ENCODE measurements at places on chromosomes 7 and 10.

DNA sequence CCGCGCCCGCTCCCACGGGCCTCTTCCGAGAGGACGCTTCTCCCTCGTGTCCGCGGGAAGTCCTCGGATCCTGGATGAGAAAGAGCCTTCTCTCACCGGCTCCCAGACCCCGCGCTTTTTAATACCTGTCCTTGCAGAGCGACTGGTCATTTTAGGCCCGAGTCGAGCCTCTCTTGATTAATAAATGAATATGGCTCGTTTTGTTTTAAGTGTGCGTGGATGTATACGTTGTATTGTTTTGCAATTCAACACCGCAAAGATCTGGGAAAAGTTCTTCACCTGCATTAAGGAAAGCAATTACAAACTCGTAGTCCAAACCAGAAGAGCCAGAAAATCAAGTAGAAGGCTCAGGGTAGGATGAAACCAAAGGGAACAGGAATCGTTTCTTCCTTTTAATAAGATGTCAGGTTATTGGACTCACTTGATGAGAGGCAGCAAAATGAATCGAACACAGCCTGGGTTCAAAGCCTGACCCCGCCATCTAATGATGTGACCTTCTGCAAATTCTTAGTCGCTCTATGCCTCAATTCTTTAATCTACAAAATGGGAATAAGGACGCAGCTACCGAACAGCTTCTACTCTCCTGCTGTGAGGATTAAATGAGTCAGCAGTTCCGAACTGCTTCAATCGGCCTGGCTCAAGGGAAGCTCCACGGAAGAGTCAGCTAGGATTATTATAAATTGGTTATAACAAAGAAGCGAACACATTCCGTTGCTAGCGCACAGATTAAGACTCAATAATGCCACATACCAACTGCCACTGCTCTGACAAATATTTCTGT lies 277.8 kb upstream of the NEBL start:
- no peak for DNase-seq

GRCh38 chr10:48678041-48678440 lies 6.6 kb upstream of the WDFY4 start:
- no peak for DNase-seq

DNA sequence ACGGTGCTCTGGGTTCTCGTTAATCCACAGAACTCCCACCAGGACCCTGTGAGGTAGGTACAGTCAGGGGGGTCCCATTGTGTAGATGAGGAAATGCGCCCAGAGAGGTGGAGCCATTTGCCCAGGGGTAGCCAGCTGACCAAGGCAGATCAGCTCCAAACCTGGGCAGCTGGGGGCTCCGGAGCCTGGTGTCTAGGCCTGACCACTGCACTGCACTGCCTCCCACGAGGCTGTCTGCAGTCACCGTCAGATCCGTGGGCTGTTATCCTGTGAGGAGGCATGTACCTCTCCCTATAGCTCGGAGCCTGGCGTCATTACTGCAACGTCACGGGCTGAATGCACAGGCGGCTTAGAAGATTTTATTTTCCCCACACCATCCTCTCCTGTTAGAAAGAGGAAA lies 411.8 kb upstream of the FOXK1 start:
- no peak for DNase-seq

GRCh38 chr7:3683546-3684539 lies 382.8 kb downstream of the SDK1 start:
- no peak for DNase-seq

DNA sequence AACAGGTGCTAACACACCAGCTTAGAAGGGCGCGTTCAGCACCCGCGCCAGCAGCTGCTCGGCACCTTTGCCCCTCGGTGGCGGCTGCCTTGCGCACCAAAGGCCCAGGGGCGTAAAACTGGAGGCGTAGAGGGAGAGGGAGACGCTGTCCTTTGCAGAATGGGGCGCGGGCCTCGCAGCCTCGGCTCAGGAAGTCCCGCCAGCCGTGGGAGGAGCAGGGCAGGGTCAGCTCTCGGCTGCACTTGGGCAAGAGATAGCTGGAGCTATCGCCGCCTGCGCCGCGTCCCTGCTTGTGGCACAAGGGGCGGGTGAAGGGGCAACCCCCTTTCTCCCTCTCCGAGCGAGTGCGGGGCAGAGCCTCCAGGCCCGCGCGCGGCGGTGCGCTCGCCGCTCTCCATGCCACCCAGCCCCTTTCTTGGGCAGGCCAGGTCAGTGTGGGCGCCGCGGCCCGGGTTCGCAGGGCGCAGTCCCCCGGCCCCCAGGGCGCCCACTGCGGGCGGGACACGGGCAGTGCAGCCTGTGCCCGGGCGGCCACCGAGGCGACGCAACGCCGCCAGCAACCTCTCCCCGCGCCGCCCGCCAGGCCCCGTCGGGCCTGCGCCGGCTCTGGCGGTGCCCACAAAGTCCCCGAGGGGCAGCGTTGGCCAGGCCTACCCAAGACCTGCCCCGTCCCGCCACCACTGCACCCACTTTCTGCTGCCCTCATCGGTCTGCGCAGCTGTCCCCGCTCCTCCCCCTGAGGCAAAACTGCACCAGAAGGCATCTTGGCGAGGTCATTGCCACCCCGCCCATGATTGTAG lies 4.1 kb downstream of the NEUROD6 start:
- no peak for DNase-seq

GRCh38 chr10:127266431-127266830 lies 70.0 kb upstream of the INSYN2A start:
- DNase-seq, result no peak

DNA sequence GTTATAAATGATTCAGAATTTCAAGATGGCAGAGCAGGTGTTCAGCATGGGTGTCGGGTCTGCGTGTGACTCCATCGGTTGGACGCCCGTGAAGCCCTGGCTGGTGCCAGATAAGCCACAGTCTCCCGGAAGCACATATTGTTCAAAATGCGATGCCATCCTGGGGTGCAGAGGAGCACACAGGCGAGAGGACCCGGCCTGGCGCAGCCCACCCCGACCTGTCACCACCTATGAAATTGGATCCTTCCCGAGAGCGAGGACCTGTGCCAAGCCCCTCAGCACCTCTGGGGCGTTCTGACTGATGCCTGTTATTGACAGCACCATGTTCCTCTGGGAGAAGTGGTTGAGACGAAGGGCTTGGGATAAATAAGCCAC lies 110.1 kb downstream of the ACTR3B start:
- DNase-seq, result no peak

DNA sequence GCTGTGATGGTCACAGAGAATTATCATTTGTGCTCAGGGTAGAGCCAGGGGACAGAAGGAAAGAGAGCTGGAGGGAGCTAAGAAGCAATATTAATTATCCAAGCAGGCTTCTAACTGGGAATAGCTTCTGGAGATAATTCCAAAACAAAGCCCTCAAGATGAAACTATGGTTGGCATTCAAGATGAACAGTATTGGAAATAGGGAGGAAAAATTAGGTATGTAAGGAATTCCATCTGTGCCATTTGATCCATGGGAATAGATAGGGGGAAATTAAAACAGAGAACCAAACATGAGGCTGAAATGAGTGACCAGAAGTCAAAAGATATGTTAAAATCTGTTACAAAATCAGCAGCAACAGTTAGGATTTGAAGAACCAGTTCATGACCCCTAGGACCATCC lies 75.3 kb downstream of the NDUFB2 start:
- DNase-seq, result no peak

DNA sequence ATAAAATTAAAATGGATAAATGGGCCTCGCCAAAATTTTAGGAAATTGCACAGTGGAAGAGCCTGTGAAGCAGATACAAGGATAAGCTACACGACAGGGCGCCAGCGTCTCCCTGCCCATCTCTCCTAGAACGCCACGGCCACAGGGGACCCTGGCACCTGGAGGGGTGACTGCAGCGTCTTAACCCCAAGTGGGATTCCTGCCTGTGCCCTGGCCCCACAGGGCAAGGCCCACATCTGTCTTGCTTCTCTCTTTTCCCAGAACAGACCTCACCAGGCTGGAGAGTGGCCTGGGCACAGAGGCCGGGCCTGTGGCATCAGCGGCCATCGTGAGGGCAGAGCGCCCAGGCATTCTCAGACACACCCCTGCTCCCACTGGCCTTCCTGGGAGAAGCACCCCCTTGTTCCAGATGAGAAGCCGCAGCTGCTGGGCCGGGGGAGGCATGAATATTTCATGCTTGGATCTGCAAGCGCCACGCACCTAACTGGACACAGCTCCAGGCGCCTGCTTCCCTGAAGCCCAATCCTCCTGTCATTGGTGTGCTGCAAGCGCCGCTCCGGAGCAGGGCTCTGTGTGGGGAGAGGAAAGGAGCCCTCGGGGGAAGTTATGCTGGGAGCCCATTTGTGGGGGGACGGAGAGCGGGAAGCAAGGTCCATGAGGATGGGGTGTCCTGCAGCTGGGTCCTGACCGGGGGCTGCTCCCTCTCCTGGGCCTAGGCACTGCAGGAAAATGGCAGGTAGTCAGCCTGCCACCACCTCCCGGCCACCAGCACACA lies 153.5 kb downstream of the ELFN1 start:
- DNase-seq, result no peak

GRCh38 chr7:7180725-7181449 lies 1.5 kb upstream of the C1GALT1 start:
- no peak for DNase-seq

GRCh38 chr7:73718438-73718881 lies 1.0 kb downstream of the STX1A start:
- DNase-seq, result no peak

DNA sequence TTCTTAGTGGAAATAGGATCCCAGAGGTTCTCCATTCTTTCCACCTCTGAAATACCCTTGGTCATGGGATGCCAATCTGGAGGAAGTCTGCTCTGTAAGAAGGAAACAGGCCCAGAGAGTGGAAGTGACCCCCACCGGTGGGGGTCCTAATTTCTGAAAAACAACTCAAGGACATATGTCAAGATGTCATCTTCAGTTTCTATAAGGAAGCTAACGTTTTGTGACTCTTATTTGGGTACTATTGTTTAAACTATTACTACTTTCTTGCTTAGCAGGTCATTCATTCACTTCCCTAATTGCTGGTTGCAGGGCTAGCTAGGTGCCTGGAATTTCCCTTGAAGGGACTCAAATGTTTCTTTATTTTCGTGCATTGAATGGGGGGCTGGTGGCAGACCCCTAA lies 1.9 kb upstream of the ZNF775 start:
- no peak for DNase-seq

- DNase-seq, result no peak
Observed at GRCh38 chr10:6877722-6878392, 297.8 kb upstream of the PRKCQ start.

DNA sequence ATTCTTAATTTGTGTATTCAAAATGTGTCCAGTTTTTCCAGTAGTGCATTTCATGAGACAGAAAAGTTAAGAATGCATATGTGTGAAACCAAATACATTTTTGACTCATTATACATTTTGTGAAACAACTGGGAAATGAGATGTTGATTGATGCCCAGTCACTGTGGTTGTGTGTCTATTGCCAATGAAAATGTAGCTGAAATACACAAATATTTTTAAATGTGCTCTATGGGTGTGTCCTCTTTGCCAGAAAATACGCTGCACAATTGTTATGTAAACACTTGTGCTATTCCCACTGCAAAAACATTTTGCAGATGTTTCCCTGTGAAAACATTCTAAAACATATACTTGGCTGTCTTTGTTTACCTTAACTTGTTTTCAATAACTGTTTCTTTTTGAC lies 395.2 kb downstream of the TFEC start:
- DNase-seq, result no peak

DNA sequence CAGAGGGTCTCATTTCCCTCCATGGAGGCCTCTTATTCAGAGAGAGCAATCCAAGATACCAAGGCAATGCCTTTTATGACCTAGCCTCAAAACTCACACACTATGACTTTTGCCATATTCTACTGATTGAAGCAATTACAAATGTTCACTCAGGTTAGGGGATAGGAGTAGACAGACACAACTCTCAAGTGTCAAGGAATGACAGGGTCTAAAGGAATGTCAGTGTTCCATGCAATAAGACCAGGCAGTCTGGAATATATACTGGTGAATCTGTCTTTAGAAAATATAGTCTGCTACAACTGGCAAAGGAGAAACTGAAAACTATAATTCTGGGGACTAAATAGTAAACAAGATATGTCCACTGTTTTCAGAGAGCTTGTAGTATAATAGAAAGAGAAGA lies 283.9 kb downstream of the PRKG1 start:
- no peak for DNase-seq

- no peak for DNase-seq
Observed at GRCh38 chr7:98315318-98315993, 34.0 kb downstream of the BRI3 start.

DNA sequence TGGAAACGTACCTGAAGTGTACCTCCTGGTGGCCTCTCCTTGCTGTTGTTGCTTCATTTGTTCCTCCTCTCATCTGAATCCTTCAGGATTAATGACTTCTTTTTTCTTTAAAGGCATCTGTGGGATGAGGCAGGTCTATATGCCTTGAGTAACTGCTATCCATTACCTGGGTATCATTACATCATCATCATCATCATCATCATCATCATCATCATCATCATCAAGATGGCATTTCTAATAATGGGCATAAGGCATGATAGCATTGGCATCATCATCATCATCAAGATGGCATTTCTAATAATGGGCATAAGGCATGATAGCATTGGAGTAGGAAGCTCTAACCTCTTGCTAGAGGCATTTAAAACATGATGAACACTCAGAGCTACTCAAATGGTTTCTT lies 59.9 kb downstream of the CFAP58 start:
- DNase-seq, result no peak

- DNase-seq, result no peak
Observed at GRCh38 chr7:1618475-1618874, 48.6 kb upstream of the PSMG3 start.

DNA sequence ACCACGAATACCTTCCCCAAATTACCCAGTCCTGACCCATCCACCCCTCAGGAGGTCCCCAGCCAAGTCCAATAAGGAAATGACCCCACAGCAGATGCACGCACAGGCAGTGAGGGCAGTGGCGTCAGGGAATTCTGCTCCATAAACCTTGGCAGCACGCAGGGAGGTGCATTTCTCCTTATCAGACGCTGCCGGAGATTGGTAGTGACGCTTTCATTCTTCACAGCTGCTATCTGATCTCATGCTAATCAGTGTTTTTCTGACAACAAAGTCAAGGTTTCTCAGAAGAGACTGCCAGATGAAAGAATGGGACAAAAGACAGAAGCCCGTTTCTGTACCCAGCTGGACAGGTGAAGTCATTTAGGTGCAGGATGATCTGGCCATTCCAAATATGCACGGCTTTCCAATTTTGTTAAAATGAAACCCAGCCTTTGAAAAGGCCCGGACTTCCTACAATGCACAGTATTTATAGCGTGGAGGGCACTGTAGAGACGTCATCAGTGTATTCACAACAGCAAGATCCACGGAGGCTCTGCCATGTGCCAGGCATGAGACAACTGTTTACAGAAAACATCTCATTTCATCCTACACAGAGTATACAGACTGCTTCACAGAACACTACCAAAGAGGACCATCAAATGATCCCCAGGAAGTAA lies 35.3 kb downstream of the DIP2C start:
- DNase-seq, result no peak

- no peak for DNase-seq
Observed at GRCh38 chr7:35694161-35694783, 663 bp downstream of the HERPUD2 start.
